ENCODE measurements at places on chromosomes 3 and 15.

GRCh38 chr3:186938716-186939115, 8.4 kb downstream of the ST6GAL1 start:
- no peak for DNase-seq

- no peak for DNase-seq
Measured at GRCh38 chr3:27200721-27201489, 168.3 kb downstream of the NEK10 start.

GRCh38 chr3:127754411-127755304, 67.7 kb downstream of the MGLL start:
- no peak for DNase-seq

- no peak for DNase-seq
Measured at GRCh38 chr3:152910211-152910610, 75.3 kb downstream of the P2RY1 start.

All from renal cortex interstitium (tissue), 15 donors.